M059J (cell line): ENCODE measurements at places on chromosomes 1 and 21.

DNA sequence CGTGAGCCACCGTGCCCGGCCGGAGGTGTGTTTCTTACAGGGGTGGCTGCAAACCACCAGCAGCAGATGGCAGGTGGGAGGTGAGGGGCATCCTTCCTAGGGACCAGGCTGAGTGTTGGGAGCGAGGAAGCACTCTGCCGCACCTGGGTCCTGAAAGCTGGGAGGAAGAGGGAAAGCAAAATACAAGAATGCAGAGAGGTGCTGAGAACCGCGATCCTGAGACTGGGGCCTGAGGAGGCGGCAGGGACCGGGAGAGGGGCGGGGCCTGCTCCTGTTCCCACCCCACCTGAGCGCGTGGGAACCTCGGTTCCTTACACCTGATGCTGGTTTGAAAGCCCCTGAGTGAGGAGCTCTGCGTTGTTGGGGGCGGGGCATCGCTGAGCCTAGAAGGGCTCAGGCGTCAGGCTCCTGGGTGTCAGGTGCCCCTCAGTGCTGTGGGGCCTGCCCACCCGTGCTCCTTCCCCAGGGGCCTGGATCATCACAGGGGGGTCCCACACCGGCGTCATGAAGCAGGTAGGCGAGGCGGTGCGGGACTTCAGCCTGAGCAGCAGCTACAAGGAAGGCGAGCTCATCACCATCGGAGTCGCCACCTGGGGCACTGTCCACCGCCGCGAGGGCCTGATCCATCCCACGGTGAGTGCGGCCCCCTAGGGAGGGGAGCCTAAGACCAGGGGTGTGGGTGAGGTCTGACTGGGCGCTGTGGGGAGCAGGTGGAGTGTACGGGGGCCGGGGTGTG, 15.5 kb downstream of the TRPM2 start:
- no peak for DNase-seq

DNA sequence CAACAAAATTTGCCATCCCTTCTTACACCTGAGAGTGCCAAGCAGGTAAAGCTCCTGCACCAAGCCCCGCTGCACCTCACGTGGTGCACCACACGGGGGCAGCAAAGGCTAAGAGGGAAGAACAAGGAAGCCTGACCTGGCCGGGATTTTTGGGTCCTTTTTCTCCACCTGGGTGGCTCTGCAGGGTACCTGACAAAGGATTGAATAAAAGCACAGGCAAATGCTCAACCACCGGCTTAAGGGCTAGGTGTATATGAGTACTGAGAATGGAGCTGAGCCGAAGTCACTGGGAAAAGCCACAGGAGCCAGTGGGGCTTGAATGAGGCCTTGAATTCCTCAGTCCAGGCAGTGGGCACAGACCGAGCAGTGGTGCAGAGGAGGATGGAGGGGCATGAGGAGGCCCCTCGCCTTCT, 36.4 kb downstream of the ZNF697 start:
- DNase-seq = peak; percentile 56

DNA sequence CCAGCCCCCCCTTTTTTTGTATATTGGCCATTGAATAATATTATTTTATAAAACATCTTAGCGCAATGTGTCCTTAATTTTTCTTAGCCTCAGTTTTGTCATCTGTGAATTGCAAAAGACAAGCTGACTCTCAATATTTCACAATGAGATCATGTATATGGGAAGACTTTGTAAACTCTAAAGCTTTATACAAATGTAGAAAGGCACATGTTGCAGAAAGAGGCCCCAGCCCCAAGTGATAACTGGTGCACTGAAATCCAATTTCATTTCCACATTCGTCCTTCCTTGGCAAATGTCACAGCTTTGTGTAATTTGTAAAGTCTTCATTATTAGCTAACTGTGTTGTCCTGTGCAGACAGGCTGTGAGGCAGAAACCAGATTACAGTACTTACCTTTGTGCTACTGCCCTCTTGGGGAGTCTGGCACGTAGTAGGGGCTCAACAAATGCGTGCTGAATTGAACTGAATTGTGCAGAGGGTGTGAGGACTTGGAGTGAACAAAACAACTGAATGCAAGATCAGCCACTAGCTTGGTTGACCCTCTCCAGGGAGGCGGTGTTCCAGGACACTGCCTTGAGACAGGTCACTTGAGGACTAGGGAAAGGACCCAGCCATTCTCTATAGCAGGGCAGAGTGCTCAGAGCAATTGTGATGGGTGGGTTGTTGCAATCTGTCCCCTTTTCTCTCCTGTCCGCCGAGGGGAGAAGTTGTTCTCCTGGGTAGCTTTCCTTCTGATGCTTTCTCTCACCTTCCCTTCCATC, 74.6 kb downstream of the LMO4 start:
- DNase-seq = no peak

GRCh38 chr1:43857163-43857562, 76.4 kb upstream of the ARTN start:
- no peak for DNase-seq

GRCh38 chr1:182351790-182352364, 39.7 kb downstream of the GLUL start:
- no peak for DNase-seq

- no peak for DNase-seq
Measured at GRCh38 chr1:160722726-160723125, 11.1 kb upstream of the CD48 start.

DNA sequence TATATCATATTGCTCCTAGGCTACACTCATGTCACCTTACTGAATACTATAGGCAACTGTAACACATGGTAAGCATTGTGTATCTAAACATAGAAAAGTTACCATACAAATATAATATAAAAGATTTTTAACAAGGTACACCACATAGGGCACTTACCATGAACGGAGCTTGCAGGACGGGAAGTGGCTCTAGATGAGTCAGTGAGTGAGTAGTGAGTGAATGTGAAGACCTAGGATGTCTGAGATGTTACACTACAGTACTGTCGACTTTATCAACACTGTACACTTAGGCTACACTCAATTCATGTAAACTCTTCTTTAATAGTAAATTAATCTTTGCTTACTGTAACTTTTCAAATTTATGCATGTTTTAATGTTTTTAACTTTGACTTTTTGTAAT, 81.0 kb upstream of the PLD5 start:
- DNase-seq = no peak

GRCh38 chr1:51282605-51283004, 46.5 kb downstream of the RNF11 start:
- DNase-seq = no peak

- DNase-seq = no peak
Measured at GRCh38 chr1:56404561-56405030, 174.8 kb downstream of the PLPP3 start.

GRCh38 chr1:209755926-209756614, at the start of gene TRAF3IP3:
TRAF3IP3 (plus strand) TSS chr1:209756053; CDS start chr1:209760040, 3,987 bp downstream.
- peak; percentile 4 for DNase-seq

DNA sequence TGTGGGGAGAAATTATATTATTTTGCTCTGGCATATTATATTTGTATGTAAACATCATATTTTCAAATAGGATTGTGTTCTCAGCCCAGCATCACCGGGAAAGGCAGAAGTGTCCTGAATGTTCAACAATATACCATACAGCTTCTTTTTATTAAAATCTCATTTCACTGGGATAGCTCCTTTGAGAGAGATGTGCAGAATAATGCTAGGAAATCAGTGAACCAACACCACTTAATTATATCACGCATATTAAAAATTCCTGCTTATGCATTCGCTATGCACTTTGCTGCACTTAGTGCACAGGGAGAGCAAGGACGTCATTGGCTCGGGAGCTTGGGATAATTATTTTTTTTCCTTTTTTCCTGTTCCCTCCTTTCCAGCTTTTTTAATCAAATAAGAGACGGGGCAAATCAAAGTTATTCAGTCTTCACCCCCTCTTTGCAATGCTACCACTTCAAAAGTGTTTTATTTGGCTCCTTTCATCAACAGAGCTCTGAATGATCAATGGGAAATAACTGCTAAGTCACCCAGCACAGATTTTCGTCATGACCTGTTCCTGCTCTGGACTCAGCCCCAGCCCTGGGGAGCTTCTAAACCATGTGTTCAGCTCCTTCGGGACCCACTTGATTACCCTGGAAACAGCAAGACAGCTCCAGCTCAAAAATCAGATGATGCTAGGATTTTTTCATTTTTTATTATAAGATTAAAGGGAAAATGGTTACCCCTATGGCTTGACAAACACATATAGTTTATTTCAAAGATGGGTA, 165.5 kb upstream of the DUSP10 start:
- DNase-seq = no peak
